Fibroblast of lung (primary cell): ENCODE measurements at places on chromosomes 2 and 18. TPM values are rescaled to one million over a fixed set of nuclear protein-coding genes. Genes with fewer than 3 reads are reported as not detected.

- H3K27me3 ChIP-seq: no peaks in the 10 kb centered on the region
- H3K36me3 ChIP-seq: no peaks in the 10 kb centered on the region
- no peak overlapping the region for H3K4me3 ChIP-seq
- DNase-seq: no peak
These were observed 380.2 kb downstream of the TXNL1 start for GRCh38 chr18:56258178-56258577.

- H3K27me3 ChIP-seq: no peaks in the 10 kb centered on the region
- peaks cover 23% of the 10 kb centered on the region for H3K36me3 ChIP-seq
- no peak overlapping the region for H3K27ac ChIP-seq
- no peak for DNase-seq
- peaks cover 3% of the 10 kb centered on the region for H3K4me1 ChIP-seq
These were observed 5.1 kb upstream of the STPG4 start for GRCh38 chr2:47160211-47160610.

DYNC2LI1 gene
- total RNA-seq: 24.4 and 28.0 TPM in 2 replicates

- no peaks in the 10 kb centered on the region for H3K36me3 ChIP-seq
- no peaks in the 10 kb centered on the region for H3K4me1 ChIP-seq
- no peak overlapping the region for H3K27ac ChIP-seq
- no peak overlapping the region for H3K4me3 ChIP-seq
- H3K27me3 ChIP-seq: no peaks in the 10 kb centered on the region
These were observed 355.6 kb downstream of the STK39 start for GRCh38 chr2:167891841-167892240.

- H3K27ac ChIP-seq: no peak overlapping the region
- peaks cover 2% of the 10 kb centered on the region for H3K4me1 ChIP-seq
- DNase-seq: no peak
These were observed 30.4 kb downstream of the CTAGE1 start for GRCh38 chr18:22387364-22387763.

DNA sequence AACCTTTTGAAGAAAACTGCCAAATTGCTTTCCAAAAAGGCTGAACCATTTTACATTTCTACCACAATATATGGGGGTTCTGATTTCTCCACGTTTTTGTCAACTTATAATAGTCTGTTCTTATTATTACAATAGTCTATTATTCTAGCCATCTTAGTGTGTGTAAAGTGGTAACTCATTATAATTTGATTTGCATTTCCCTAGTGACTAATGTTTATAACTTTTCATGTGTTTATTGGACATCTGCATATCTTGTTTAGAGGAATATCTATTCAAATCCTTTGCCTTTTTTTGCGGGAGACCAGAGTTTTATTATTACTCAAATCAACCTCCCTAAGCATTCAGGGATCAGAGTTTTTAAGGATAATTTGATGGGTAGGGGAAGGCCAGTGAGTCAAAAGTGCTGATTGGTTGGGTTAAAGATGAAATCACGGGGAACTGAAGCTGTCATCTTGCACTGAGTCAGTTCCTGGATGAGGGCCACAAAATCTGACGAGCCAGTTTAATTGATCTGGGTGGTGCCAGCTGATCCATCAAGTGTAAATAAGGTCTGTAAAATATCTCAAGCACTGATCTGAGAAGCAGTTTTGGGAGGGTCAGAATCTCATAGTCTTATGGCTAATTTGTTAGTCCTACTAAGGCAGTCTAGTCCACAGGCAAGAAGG is 303.4 kb upstream of the NCKAP5 start:
- no peak overlapping the region for H3K4me3 ChIP-seq
- no peaks in the 10 kb centered on the region for H3K4me1 ChIP-seq
- H3K27me3 ChIP-seq: peaks cover 3% of the 10 kb centered on the region
- no peaks in the 10 kb centered on the region for H3K36me3 ChIP-seq
- H3K27ac ChIP-seq: no peak overlapping the region
